Activated effector memory CD4-positive, alpha-beta T cell treated with Interleukin-2 at 50 U/mL for 16 hours (primary cell): ENCODE measurements at places on chromosomes 2 and 18.

DNA sequence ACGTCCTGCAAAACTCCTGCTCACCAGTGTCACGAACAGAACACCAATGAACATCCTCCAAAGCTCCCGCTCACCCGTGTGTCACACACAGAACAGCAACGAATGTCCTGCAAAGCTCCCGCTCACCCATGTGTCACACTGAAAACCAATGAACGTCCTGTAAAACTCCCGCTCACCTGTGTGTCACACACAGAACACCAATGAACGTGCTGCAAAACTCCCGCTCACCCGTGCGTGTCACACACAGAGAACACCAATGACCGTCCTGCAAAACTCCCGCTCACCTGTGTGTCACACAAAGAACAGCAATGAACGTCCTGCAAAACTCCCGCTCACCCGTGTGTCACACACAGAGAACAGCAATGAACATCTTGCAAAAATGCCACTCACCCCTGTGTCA lies 20.5 kb upstream of the FAM110C start:
- DNase-seq: no peak

DNA sequence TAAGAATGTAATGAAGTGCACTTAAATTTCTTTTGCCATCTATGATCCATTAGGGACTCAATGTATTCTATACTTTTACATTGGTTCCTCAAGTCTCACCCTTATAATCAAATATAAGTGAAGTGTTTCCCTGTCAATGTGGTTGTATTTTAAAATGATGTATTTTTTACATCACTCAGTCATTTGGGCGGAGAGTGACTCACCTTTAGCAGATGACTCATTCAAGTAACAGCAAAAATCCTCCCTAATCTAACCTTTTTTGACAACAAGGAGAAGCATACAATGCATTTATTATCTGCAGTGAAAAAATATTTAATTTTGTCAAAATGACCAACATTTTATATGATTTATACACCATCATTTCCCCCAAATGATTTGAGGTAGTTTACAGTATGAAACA lies 94.4 kb downstream of the FANCL start:
- no peak for DNase-seq

- DNase-seq: no peak
These were observed 52.1 kb downstream of the ZBTB7C start for GRCh38 chr18:48356909-48357631.

DNA sequence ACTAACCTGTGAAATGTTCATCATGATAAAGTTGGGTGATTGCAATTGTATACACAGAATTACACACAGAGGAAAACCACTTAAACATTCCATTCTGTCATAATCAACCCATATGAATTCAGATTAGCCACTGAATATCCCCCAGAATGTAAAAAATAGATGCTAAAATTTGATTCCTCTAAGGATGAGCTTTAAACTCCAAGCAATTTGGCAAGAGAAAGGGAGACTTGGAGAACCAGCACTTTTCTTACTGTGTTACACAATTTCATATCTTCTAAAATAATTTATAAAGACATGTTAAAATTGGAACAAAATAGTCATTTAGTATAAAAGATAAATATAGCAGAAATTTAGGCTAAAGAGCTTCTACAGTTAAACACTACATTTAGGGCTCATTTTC lies 146.3 kb upstream of the LMAN1 start:
- no peak for DNase-seq

- no peak for DNase-seq
These were observed 35.8 kb downstream of the HS1BP3 start for GRCh38 chr2:20615068-20615465.

- DNase-seq: no peak
These were observed 136.3 kb downstream of the CD8B2 start for GRCh38 chr2:106623456-106623855.
